ENCODE measurements at places on chromosomes 3 and 15. TPM values are rescaled to one million over a fixed set of nuclear protein-coding genes. Genes with fewer than 3 reads are reported as not detected.

RBP2 gene
- not detected for polyA plus RNA-seq

SLC27A2 gene
- 0.83 TPM for polyA plus RNA-seq

CACNA2D3 gene
- polyA plus RNA-seq, result not detected

DNASE1L3 gene
- polyA plus RNA-seq, result 1.7 TPM

DYNC1LI1 gene
- 24.6 TPM for polyA plus RNA-seq

SERF2 gene
- polyA plus RNA-seq, result 1,765 TPM

COLQ gene
- polyA plus RNA-seq, result not detected

Data from IgD-negative memory B cell (primary cell).